SW 1271 (cell line): ENCODE measurements at places on chromosomes 12 and 14.

GRCh38 chr12:110042264-110042663 lies 6.1 kb downstream of the C12orf76 start:
- no peak for DNase-seq

GRCh38 chr14:69625299-69626131 lies 14.1 kb downstream of the SUSD6 start:
- DNase-seq = no peak

DNA sequence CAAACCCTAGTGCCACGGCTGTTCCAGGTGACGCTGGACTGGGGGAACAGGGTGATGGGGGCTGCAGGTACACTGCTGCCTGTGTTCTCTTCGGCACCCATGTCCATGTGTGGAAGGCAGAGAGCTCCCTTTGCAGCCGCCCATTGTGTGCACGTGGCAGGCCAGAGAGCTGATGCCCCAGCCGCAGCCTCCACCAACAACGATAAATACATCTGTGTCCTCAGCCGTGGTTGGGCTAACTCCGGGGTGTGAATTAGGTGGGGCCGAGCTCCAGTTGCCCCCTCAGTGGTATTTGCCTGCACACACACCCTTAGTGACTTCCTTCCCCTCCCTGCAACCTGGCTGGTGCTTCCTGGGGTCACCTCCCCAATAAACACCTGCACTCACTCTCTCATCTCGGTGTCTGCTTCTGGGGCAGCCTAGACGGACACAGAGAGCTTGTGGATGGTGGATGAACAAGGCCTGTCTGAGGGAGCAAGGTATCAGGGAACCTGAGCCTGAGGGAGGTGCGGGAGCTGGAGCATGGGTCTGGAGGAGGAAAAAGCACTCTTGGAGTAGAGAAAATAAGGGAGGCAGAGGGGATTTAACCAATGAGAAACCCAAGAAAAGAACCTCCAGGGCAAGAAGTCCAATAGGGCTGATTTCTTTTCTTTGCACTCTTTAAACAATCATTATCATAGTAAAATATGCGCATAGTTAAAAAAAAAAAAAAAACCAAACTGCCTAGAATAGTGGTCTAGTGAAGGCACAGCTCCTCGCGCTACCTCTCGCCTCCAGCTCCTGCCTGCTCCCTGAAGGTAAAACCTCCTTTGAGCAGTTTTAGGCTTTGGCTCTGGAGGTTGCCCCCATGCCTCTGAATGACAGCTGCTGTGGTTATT lies 112.6 kb downstream of the ZNF664 start:
- no peak for DNase-seq

GRCh38 chr12:46546634-46547273 lies 174.2 kb upstream of the SLC38A2 start:
- no peak for DNase-seq

GRCh38 chr12:116897476-116897875 lies 13.3 kb upstream of the FBXW8 start:
- DNase-seq = no peak

- DNase-seq = no peak
These were observed 34.9 kb upstream of the EML1 start for GRCh38 chr14:99758121-99758821.

GRCh38 chr12:76176940-76177339 lies 92.5 kb upstream of the NAP1L1 start:
- no peak for DNase-seq
